Activated naive CD8-positive, alpha-beta T cell treated with anti-CD3 and anti-CD28 coated beads, Interleukin-2, amount 50 U/mL, for 16 hours (primary cell): ENCODE measurements at places on chromosomes 6 and 20.

GRCh38 chr20:23007886-23008655 lies 27.0 kb upstream of the SSTR4 start:
- no peak for DNase-seq

DNA sequence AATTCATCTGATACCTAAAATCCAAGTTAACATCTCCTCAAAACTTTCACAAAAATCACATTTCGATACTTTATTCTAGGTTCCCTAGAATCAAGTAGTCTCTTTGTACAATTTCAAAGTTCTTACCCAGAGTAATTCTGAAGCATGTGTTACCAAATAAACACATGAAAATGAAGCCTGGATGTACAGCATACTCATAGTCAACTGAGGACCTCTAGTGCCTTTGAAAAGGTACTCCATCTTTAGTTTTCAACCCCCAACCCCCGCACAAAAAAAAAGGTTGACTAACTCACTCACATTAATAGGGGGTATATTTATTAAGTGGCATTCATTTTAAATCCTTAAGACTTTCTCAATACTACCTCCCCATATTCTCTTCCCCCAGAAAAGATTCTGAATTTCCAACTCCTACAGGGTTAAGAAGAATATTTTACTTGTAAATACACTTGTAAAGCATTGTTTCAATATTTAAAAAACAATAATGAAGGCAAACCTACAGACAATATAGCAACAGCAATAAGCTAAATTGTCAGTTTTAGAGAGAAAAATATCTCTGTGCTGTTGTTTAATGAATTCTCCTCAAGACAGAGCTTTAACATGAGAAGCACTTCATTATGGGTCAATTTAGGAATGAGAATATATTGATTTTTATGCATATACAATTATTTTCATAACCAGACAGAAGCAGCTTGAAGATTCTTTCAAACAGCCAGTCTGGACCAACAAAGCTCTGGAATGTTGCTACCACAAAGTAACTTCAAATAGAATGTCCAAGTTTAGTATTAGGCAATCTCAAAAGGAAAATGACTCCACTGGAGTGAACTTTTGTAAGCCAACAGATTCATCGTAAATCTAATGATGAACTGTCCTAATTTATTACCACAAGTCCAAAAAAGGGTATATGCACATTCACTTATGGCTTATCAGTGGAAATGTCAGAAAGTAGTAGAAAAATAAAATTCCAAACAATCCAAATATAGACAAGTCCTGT lies 3.3 kb downstream of the PLN start:
- DNase-seq = no peak

GRCh38 chr20:53857723-53858236 lies 212.6 kb downstream of the BCAS1 start:
- DNase-seq = no peak

DNA sequence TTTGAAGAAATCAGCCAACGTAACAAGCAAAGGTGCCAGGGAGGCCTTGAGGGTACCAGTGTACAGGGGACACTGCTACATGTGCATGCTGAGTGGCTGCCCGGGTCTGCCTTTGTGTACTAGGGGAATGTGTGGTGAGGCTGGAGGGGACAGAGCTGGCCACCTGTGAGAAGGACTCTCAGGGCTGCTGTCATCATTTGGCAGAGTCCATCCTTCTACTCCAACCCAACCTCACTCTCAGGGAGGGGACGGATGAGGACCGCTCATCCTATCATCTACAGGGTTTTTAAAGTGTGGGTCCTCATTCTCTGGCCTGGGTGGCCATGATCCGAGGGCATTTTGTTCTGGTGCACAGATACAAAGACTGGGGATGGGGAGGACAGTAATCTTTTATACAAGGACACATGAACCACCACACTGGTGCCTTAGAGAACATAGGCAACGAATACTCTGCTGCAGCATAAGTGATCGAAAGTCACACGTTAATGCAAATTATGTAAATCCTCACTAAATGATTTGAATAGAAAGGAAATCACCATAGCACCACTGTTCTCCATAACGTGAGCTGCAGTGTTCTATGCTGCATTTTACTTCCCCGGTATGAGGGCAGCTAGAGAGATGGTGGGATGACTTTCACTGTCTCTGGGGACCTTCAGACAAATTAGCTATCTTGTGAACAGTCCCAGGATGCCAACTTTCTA lies 181.4 kb downstream of the GMPR start:
- no peak for DNase-seq

GRCh38 chr6:47165918-47166317 lies 123.8 kb upstream of the ADGRF1 start:
- no peak for DNase-seq

DNA sequence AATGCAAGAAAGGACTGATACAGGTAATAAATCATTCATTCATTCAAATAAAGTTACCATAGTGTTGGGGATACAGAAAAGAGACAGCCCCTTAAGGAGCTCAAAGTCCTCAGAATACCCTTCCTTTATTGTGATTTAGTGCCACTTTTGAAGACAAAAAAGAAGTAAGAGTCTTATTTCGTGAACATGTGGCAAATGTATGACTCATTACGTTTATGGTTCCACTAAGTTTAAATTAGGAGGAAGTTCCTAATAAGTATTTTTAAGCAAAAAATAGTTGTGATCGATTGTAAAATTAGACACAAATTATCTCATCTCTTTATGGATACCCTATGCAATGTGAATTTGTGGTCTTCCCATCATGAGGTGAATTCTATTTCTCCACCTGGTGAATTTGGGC lies 38.5 kb upstream of the GCLC start:
- no peak for DNase-seq

- DNase-seq = no peak
These were observed 47.8 kb downstream of the PSMB1 start for GRCh38 chr6:170505306-170505705.

DNA sequence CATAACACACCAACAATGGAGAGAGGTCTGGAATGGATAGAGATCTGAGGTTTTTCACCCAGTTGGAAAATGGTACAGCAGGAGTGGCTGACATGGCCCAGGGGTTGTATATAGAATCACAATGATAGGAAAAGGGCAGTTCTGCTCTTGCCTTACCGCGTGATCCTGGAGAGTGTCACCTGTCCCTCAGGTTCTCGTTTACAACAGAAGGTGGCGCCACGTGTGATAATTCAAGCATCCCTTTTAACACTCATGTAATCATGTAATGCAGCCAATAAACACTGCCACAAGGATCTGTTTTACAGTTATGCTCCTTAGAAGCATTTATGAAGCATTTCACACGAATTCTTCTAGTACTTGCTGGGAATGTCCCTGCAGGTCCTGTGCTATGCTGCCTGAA lies 12.9 kb upstream of the WFDC2 start:
- DNase-seq = no peak

GRCh38 chr6:149147938-149148718 lies 169.4 kb upstream of the TAB2 start:
- DNase-seq = no peak

DNA sequence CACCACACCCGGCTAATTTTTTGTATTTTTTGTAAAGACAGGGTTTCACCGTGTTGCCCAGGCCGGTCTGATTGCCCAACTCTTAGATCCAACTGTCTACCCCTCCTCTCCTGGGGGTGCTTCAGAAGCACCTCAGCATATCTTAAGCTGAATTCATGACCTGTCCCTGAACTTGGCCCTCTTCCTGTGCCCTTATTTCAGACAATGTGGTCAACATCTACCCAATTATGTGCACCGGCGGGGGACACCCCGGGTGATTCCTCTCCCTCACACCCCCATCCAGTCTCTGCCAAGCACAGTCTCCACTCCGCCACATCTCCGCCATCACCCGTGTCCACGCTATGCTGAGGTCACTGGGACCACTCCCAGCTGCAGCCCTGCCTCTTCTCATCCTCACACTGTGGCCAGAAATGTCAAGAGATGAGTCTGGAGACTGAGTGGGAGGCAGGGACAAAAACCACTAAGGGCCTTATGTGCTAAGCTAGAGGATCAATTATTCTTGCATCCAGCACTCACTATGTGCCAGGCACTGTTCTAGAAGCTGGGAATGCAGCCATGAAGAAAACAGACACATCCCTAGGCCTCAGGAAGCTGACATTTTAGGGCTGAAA lies 111.9 kb downstream of the ARMC2 start:
- DNase-seq = no peak

GRCh38 chr6:5506597-5506996 lies 245.3 kb downstream of the FARS2 start:
- DNase-seq = no peak

- no peak for DNase-seq
These were observed 54.1 kb downstream of the RBM38 start for GRCh38 chr20:57445298-57445697.

GRCh38 chr20:6439737-6440442 lies 317.1 kb upstream of the FERMT1 start:
- DNase-seq = no peak

DNA sequence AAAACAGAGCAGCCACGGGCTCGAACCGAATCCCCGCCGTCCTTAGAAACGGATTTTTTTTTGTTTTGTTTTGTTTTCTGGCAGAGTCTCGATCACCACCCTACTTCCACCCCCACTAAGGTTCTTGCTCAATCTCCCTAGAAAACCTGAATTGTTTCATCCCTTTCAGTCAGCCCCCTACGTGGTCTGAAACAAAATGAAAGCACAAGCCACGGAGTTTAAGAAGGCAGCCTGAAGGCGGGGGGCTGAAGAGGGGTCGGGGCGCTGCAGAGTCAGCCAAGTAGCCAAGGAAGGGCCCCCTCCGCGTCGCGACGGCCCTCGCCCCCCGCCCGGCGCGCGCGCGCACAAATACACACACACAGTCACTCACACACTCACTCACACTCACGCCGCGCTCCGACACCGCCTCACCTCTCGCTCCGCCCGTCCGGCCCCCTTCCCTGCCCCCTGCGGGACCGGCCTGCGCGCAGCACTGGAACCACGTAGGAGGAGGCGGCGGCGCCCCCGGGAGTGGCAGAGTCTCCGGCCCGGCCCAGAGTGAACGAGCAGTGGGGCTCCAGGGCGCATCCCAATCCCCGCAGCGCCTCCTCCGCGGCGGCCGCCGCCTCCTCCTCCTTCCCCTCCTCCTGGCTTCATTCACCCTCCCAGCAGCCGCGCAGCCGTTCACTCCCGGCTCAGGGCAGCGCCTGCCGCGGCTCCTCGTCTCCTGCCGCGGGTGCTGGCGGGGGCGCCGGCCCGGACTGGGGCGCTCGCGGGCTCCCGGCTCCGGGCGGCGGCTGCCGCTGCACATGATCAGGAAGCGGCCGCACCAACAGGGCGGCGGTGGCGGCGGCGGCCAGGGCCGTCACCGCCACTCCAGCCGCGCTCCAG lies 1.4 kb downstream of the ATXN1 start:
- peak; percentile 45 for DNase-seq

DNA sequence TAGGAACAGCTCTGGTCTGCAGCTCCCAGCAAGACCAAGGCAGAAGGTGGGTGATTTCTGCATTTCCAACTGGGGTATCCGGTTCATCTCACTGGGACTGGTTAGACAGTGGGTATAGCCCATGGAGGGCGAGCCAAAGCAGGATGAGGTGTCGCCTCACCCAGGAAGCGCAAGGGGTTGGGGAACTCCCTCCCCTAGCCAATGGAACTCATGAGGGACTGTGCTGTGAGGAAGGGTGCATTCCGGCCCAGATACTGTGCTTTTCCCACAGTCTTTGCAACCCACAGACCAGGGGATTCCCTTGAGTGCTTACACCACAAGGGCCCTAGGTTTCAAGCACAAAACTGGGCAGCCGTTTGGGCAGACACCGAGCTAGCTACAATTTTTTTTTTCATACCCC lies 21.8 kb downstream of the HDDC2 start:
- no peak for DNase-seq

DNA sequence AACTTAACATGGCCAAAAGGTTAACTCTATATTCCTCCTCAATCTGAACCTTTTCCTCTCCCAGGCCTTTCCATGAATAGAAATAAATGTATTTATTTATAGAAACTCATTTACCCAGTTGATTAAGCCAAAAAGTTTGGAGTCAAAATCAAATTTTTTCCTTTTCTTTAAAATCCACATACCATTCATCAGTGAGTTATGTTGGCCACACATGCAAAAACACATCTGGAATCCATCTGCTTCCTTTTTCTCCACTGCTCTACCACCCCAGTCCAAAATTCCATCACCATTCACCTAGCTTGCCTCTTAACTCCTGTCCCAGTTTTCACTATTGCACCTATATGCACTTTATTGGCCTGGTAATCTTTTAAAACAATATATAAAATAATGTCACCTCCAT lies 62.4 kb upstream of the TMEM200A start:
- no peak for DNase-seq

- no peak for DNase-seq
These were observed 465.8 kb downstream of the FRK start for GRCh38 chr6:115594891-115595290.

- DNase-seq = no peak
These were observed 8.6 kb downstream of the GABRR1 start for GRCh38 chr6:89208551-89208950.

GRCh38 chr20:49616154-49617007 lies 48.4 kb upstream of the PTGIS start:
- DNase-seq = no peak

GRCh38 chr20:23668477-23668951 lies 20.3 kb downstream of the CST4 start:
- no peak for DNase-seq

- DNase-seq = no peak
These were observed 12.0 kb downstream of the ZFP64 start for GRCh38 chr20:52179331-52180179.

DNA sequence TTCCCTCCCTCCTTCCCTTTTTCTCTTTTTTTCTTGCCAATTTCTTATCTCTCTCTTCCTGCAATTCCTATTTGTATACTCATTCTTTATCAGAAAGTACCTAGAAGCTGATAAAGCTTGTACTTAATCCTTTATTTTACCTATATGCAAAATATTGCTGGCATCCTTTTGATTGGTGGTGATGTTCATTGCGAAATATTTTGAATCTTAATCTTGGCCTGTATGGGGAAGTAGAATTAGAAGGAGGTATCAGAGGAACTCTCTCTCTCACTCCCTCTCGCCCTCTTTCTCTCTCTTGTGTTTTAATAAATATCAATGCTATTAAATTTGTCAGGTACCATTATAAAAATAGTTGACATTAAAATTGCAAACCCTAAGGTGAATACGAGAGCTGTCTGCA lies 52.8 kb downstream of the UST start:
- DNase-seq = no peak

GRCh38 chr6:43943099-43943766 lies 173.2 kb downstream of the VEGFA start:
- DNase-seq = no peak

- DNase-seq = no peak
These were observed 29.5 kb downstream of the TSHZ2 start for GRCh38 chr20:53001498-53002301.

GRCh38 chr6:118659513-118660217 lies 8.3 kb upstream of the CEP85L start:
- no peak for DNase-seq

DNA sequence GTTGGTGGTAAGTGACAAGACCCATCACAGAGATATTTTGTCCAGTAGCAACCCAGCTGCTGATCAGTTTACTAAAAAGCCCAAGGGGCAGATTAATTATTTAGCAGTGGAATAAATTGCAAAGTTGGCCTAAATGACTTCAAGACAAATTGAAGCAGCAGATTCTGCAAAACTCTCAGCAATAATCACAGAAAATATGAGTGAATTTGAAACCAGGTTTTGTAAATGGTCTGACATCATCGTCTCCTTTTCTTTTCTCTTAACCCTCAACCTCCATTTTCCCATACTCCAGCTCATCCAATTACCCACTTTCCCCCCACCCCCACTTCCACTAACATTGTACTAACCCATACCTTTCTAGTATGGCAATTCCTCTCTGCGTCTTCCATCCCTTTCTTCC lies 11.3 kb upstream of the PTPRK start:
- no peak for DNase-seq

GRCh38 chr6:95243053-95243452 lies 334.3 kb upstream of the MANEA start:
- no peak for DNase-seq
